IMR-90 (cell line): ENCODE measurements at places on chromosomes 7 and 10. TPM values are rescaled to one million over a fixed set of nuclear protein-coding genes. Genes with fewer than 3 reads are reported as not detected.

DNA sequence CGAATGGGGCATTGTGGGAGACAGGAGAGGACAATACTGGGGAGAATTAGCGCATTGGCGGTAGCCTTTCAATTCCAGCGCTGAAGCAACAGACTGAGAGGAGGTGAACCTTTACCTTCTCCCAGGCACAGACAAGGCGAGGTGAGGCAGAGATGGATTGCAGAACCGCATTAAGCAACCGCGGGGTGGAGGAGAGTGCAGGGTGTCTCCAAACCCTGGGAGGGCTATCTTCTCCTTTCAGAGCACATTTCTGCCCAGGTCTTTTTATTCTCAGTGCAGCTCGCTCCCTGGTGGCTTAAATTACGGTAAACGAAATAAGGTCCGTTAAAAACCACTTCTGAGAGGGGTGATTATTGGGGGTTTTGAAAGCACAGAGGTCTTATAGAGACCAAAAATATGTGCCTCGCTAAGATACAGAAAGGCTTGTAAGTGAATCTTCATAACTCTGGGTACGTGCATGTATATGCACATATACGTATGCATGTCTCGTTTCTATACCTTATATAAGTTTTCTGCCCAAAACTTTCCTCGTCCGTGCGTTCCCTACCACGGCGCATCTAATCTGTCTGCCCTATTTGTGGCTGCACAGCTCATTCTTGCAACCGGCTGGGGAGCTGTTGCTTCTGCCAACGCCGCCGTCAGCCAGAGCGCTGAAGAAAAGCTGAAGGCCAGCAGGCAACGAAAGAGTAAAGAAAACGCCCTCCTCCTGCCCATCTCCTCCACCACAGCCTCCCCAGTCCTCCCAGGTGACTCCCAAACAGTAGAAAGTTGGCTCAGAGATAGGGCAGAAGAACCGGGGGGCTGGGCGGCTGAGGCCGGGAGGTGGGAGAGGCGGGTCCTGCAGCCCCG lies 895 bp upstream of the ZNF804B start:
- DNase-seq, result no peak

DNA sequence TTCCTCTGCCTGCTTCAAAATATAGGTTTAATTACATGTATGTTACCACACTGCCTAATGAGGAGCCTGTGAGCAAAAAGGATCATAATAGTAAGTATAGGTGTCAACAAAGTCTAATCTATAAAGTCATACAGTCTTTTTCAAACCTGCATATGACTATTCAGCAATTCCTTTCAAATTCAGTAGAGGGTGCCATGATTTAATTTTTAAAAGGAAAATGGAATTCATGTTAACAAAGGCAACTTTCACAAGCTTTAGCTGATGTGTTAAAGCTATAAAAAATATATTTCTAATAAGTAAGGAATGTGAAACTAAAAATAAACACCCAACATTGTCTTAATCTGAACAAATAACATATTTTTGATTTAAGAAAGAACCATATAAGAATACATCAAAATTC lies 52.1 kb downstream of the MPP7 start:
- DNase-seq, result peak; percentile 51

- no peak for DNase-seq
Measured at GRCh38 chr10:101295261-101295660, 58.7 kb upstream of the BTRC start.

GRCh38 chr10:93503075-93503474 lies 6.7 kb downstream of the CEP55 start:
- DNase-seq, result no peak

DNA sequence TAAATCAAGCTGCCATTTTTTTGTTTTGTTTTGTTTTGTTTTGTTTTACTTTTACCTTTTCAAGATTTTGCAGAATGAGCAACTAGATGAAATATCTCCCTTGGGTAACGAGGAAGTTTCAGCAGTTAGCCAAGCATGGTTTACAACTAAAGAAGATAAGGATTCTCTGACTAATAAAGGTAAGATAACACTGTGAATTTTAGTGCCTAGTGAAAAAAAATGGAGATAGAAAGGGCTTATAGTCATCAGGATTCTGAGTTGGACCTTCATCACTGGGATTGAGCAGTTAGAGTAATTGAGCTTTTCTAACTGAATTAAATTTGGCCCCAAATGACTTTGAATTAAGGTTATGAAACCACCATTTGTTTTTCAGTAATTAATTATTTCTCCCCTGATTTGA lies 21.2 kb downstream of the DMTF1 start:
- DNase-seq, result no peak

DNA sequence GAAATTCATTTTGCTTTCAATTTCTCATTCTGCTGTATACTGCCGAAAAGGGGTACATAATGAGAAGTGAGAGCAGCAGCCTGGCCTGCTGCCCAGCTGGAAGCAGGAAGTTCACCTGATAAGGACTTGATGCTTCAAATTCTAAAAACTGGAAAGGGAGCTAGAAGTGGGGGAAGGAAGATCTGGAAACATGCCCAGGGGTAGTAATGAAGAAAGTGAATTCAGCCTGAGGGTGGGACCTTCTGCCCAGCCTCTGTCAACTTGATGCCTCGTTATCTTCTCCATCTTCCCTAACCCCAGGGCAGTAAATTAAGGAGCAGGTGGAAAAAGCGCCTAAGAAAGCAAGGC lies 69.4 kb downstream of the ARMH3 start:
- no peak for DNase-seq

GRCh38 chr10:20672741-20673140 lies 224.4 kb downstream of the NEBL start:
- no peak for DNase-seq

- DNase-seq, result no peak
Measured at GRCh38 chr10:52119507-52119906, 194.6 kb upstream of the DKK1 start.

- DNase-seq, result no peak
Measured at GRCh38 chr10:130658687-130659290, 522.6 kb downstream of the GLRX3 start.

- DNase-seq, result peak; percentile 47
Measured at GRCh38 chr7:23026164-23026563, 12.2 kb upstream of the HYCC1 start.

DNA sequence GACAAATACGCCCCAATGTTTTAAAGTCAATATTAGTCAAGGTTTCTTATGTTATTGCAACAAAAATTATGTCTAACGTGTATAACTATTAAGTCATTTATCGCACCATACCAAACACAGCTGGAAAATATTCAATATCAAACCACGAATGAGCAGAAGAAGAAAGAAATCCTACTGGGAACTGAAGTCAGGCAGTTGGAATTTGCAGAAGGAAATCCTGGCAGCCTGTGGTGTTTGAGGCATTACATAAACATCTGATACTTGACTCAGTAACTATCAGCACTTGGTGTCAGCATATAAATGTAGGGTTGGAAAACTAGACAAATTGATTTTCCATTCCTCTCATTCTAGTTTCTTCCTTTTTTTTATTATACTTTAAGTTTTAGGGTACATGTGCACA lies 83.4 kb upstream of the NUPR2 start:
- DNase-seq, result no peak

- no peak for DNase-seq
Measured at GRCh38 chr7:95908499-95908898, 136.1 kb downstream of the DYNC1I1 start.

GRCh38 chr10:132651511-132652029 lies 114.0 kb downstream of the INPP5A start:
- no peak for DNase-seq

GRCh38 chr10:120584786-120585185 lies 127.8 kb downstream of the PLPP4 start:
- DNase-seq, result no peak

GRCh38 chr7:16046041-16046440 lies 359.6 kb upstream of the MEOX2 start:
- DNase-seq, result peak; percentile 61

GRCh38 chr7:121204537-121204936 lies 124.3 kb upstream of the WNT16 start:
- peak; percentile 32 for DNase-seq

DNA sequence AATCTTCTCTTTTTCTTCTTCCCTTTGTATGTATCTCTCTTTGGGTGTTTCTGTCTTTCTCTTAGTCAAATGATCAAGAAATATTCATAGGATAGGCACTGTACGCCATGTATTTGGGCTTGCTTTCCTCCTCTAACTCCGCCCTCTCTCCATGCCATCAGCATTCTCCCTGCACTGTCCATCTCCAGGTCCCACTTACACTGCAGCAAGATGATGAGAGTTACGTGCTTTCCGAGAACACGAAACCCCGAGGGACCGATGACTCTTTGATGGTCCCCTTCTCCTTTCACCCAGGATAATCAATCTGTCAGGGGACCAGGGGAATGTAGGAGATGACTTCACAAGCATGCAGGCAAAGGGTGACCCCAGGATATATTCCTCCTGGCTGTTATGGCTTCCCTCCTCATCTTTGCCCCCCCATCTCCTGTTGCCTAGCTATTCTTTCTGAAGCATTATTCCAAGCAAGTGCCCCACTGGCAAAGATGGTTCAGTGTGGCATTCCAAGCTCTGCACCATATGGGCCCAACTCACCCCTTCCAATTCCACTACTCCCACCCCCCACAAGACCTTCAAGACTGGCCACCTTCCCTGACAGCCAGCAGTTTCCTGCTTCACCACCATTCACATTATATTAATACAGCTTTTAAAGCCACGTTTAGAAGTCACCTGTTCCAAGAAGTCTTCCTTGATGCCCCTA lies 40.0 kb downstream of the HIF1AN start:
- DNase-seq, result no peak

- no peak for DNase-seq
Measured at GRCh38 chr7:101940151-101940550, 122.7 kb downstream of the CUX1 start.

- no peak for DNase-seq
Measured at GRCh38 chr7:47351233-47352154, 230.4 kb downstream of the TNS3 start.

DNA sequence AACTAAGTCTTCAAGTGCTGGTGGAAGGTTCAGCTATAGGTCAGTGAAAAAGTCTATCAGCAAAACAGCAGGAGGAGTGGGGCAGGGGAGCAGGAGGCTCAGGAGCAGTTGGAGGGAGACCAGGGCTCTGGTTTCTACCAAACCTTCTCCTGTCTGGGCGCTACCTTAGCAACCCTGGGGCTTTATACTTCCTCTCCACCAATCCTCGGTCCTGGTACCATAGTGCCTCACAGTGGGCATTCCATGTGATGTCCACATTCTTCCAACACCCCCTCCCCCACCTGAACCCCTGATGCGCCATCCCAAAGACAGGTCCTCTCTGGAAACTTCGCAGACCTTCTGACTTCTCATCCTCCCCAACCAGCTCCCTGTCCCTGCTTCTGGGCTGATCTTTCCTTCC lies 25.3 kb upstream of the ACSM6 start:
- no peak for DNase-seq

DNA sequence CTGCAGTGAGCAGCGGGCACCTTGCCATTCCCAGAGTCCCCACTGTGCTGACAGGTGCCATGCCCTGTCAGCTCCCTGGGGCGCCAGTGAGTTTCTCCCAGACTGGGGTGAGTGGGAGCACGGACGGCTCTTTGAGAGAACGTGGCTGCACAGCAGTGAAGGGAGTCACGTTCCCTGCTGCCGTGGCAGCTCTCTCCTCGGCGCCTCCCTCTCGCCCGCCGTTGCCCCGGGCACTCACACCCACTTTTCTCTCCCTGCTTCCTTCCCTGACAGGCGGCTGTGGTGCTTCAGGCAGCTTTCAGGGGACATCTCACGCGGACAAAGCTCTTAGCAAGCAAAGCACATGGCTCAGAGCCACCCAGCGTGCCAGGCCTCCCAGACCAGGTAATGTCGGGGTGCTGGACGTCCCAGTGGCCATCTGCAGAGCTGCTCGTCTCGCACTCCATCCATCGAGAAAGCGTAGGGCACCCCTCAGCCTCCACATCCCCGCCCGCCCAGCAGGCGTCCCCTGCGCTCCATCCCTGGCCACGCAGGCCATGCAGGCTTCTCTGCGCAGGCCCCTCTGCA lies 27.1 kb upstream of the TTYH3 start:
- DNase-seq, result no peak

GRCh38 chr10:69898524-69898923 lies 96.8 kb downstream of the COL13A1 start:
- no peak for DNase-seq

- DNase-seq, result no peak
Measured at GRCh38 chr10:4649471-4649870, 176.5 kb upstream of the AKR1E2 start.

- DNase-seq, result no peak
Measured at GRCh38 chr7:50614721-50615518, 49.7 kb upstream of the DDC start.

DNA sequence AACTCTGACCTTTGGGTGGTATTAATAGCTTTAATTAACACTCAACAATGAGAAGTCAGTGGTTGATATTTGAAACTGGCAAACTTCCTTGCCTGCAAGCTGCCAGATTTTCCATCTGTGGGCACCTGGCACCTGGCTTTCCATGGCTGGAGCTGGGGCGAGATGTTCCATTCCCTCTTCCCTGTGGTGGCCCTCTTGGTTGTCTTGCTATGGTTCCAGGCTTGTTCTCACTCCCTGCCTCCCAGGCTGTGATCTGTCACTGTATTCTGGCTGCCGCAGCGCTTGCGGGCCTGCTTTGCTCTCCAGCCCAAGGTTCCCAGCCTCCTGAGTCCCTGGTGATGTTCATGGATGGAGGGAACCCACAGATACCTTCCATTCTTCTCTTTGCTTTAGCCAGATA lies 201.0 kb downstream of the FRMD4A start:
- no peak for DNase-seq

- DNase-seq, result peak; percentile 79
Measured at GRCh38 chr10:24556750-24557742, 166.6 kb downstream of the ARHGAP21 start.

DNA sequence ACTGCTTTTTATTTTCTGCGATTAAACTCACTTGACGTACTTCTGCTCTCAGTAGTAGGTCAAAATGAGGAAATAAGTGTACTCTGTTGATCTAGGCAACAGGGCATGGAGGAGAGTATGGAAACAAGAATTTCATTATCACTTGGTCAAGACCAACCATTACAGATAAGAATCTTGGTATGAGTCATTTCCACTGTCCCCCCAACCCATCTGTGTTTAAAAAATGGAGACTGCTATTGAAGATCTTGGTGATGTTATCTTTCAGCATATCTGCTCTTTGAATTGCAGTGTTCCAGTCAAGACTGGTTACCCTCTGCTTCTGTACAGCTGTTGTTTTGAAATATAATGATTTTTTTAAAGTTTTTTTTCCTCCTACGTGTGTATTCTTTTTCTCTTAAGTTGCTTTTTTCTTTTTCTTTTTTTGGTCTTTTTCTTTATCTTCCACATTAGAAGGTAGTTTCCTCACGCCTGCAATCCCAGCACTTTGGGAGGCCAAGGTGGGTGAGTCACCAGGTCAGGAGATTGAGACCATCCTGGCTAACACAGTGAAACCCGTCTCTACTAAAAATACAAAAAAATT lies 11.7 kb downstream of the STAM start:
- no peak for DNase-seq

GRCh38 chr7:77993838-77994237 lies 195.3 kb downstream of the PHTF2 start:
- no peak for DNase-seq

The NPY4R2 gene
- 0.26 and 0.38 TPM in 2 replicates for polyA plus RNA-seq

The CRHR2 gene
- polyA plus RNA-seq, result not detected in 2 replicates

The RTKN2 gene
- polyA plus RNA-seq, result 0.63 and 0.75 TPM in 2 replicates

The DMTF1 gene
- polyA plus RNA-seq, result 58.3 and 69.0 TPM in 2 replicates

The VGF gene
- polyA plus RNA-seq, result 0.50 and 0.59 TPM in 2 replicates

The C7orf57 gene
- polyA plus RNA-seq, result not detected in 2 replicates

The HUS1 gene
- 12.7 and 16.2 TPM in 2 replicates for polyA plus RNA-seq

The OPN1SW gene
- not detected in 2 replicates for polyA plus RNA-seq

The MBL2 gene
- not detected in 2 replicates for polyA plus RNA-seq

The TSC22D4 gene
- polyA plus RNA-seq, result 29.9 and 32.4 TPM in 2 replicates

The ADAM22 gene
- polyA plus RNA-seq, result 0.03 TPM in 2 replicates

The GNAT3 gene
- polyA plus RNA-seq, result not detected in 2 replicates

The SYCE1 gene
- not detected in 2 replicates for polyA plus RNA-seq

The EGR2 gene
- 1.2 TPM in 2 replicates for polyA plus RNA-seq

The ERVW-1 gene
- not detected in 2 replicates for polyA plus RNA-seq

The ASZ1 gene
- polyA plus RNA-seq, result not detected in 2 replicates

The RBP3 gene
- polyA plus RNA-seq, result not detected in 2 replicates
